ENCODE measurements at places on chromosomes 4 and X.

DNA sequence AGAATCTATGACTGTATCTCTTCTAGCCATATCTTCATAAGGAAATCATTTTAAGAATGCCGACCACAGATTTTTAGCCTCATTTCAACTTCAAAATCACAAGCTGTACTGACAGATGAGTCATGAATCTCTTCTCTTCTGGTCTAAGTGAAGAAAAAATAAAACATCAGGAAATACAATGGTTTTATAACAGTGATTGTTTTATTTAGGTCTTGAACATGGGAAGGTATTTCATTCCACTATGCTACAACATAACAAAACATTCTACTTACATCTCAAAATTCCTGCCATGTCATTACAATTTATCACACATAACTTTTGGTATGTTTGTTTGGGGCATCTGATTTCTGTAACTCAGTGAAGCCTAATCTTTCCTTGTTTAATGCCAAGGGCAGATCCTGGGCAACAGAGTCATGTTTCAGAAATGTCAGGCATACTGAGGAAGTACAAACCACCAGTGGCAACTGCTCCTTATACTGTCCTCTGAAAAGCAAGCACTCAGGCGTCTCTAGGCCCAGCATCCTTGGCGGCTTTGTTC lies 325.0 kb downstream of the PDHA2 start:
- DNase-seq, result no peak

- DNase-seq, result no peak
These were observed 89.1 kb downstream of the SLC16A2 start for GRCh38 chrX:74510401-74510800.

- peak; percentile 80 for DNase-seq
These were observed 44.5 kb upstream of the IL2 start for GRCh38 chr4:122500852-122501501.

DNA sequence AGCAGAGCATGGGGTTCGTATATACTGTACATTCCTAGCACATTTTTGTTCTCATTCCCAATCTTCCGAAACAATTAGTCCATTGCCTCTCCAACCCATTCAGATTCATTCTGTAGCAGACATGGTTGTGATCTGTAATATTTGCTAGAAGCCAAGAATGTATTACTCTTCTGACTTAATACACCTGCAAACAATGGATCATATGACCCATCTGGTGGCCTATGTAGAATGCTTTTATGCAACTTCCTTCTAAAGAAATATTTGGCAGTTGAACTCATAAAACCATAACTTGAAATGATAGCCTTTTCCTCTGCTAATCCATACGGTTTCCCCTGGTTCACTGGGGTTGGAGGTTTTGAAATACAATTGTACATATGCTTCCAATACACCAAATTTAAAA lies 32.8 kb upstream of the SGMS2 start:
- DNase-seq, result no peak

DNA sequence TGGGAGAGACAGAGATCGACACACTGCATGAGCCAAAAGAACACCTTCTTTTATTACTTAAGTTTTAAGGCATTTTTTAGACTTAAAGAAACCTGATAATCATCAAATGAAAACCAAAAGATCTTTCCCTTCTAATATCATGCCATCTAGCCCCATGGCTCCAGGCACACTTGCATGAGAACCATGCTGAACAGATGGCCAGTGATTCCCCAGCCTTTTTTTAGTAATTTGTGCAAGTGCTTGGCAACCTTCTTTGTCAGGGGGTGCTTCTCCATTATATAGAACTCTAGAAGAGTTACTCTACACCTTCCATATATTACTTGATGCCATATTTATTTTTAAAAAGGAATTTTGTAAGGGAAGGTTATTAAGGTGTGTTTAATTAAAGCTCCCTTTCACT lies 182.2 kb upstream of the TEX13C start:
- no peak for DNase-seq

- peak; percentile 37 for DNase-seq
These were observed 22.2 kb downstream of the JADE1 start for GRCh38 chr4:128831531-128832242.

DNA sequence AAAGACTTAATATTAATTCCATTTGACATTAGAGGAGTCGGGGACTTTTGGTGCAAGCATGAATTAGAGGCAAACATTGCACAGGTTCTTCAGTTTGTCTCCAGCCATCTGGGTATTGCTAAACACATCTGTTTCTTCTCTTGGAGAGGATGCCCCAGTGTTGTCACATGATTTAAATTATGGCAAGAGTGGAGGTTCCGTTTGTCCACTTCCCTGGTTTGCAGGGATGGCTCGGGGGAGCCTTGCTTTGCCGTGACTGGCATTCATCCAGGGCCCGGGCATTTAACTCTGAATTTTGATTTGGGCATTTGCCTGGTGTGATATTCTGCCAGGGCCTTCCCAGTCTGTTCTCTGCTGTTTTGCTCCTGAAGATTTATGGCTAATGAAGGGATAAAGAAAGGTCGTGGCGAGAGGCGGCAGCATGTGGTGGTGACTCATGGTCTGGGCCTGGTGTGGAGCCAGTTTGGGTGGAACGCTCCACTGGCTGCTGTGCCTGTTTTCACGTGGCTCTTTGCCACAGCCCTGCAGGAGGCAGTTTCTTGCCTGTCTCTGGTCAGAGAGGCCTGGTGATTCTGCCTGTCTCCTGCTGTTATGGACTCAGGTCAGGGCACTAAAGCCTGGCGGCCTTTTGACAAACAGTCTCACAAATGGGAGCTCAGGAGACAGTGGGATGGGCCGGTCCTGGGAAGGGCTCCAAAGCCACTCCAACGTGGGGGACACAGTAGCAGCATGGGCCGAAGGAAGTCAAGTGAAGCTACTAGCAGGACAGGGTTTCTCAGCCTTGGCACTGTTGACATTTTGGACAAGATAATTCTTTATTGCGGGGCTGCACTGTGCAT lies 99.4 kb upstream of the PGRMC2 start:
- peak; percentile 80 for DNase-seq

- no peak for DNase-seq
These were observed 12.2 kb upstream of the EXOSC9 start for GRCh38 chr4:121788896-121789295.

GRCh38 chrX:2608638-2609430 lies 82.3 kb upstream of the CD99 start:
- no peak for DNase-seq

- no peak for DNase-seq
These were observed 621.8 kb upstream of the GALNT7 start for GRCh38 chr4:172546782-172547181.

- DNase-seq, result no peak
These were observed 330.3 kb downstream of the TRAM1L1 start for GRCh38 chr4:116755051-116755450.

DNA sequence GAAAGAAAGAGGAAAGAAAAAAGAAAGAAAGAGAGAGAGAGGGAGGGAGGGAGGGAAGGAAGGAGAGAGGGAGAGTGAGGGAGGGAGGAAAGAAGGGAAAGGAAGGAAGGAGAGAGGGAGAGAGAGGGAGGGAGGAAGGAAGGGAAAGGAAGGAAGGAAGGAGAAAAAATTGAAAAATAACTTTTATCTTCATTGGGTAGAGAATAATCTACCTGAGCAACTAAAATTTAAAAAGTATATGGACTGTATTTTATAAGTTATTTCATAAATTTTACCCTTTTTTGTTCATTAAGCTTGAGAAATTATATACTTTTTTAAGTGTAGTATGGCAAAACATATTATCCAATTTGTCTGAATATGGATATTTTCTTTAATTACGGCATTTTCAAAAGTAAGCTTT lies 32.0 kb downstream of the ARSJ start:
- DNase-seq, result no peak

- no peak for DNase-seq
These were observed 6.9 kb upstream of the BBS7 start for GRCh38 chr4:121877041-121877773.

DNA sequence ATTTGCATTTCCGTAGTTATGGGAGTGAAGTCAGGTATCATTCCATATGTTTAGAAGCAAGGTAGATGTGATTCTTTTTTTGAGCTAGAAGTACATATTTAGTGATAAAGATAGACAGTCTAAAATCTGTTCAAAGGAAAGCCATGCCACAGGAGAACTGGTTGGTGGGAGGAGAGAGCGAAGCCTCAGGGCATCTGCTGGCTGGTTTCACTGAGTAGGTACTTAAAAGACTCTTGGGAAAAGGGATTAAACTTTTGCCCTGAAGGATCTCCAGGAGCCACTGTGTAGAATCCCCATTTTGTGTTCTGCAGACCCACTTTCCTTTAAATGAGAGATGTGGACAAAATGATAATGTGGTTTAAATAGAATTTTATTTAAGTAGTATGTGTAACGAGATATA lies 89.6 kb downstream of the SHROOM2 start:
- no peak for DNase-seq

- no peak for DNase-seq
These were observed 3.1 kb upstream of the NR3C2 start for GRCh38 chr4:148445071-148445859.

GRCh38 chrX:38817004-38817703 lies 15.9 kb downstream of the MID1IP1 start:
- DNase-seq, result no peak

DNA sequence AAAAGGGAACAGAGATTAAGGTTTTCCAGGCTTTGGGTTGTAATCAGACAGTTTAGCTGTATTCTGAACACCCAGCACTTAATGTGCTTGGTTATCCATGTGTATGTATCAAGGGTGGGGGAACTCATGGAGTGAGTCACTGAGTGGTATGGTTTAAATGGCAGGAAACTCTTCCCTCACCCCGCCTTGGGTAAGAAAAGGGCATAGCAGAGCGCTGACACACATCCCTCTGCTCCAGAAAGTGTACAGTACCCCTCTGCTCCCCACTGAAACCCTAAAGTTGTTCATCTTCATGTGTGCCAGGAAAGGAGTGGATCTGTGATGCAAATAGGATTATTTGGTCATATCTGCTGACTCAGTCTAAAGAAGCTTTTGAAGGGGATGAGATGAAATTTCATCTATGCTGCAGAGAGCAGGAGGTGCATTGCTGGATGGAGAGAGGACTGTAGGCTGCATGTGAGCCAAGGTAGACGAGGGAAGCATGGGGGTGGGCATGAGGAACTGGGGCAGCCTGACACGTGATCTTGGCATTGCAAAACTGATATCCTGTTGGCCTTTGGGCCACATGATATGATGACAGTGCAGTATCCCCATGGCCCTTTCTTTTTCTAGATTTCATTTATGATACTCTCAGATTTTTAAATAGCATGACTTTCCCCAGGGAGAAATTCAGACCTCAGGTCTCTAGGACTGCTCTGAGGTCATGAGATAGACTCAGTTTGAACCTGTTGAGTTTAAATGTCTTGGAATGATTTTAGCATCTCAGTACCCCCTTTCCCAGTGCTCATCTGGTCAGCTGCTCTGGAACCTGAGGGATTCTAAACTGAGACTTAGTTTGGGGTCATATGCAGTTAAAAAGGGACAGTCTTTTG lies 84.8 kb downstream of the TMEM164 start:
- DNase-seq, result no peak

GRCh38 chr4:77600521-77601451 lies 4.8 kb upstream of the CXCL13 start:
- peak; percentile 6 for DNase-seq

GRCh38 chrX:10098270-10098713 lies 58.5 kb upstream of the CLCN4 start:
- DNase-seq, result no peak

DNA sequence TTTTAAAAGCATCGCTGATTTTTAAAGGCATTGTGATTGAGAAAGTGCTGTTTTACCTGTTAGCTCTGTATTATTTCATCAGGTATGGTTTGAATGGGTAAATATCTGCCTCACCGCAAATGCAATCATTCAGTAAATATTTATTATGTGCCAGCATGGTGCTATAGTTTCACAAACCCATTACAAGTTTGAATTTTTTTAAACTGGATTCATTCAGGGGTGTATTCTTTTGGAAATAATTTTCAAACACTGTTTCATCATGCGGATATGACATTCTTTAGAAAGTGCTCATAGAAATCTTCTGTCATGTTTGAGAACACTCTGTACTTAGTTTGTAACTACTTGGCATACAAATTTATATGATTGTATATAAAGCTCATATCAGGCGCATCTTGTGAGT lies 37.2 kb downstream of the LIMCH1 start:
- no peak for DNase-seq

DNA sequence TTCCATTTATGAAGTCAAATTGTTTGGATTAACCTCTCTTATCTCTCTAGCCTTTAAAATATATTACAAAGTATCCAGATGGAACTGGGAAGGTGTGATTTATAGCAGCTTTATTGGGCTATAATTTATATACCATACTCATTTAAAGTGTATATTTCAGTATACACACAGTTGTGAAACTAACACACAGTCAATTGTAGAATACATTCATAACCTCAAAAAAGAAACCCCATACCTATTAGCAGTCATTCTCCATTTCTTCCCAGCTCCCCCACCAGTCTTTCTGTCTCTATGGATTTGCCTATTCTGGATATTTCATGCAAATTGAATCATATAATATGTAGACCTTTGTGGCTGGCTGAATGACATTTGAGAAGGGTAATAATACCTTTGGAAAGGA lies 7.6 kb upstream of the NAP1L5 start:
- DNase-seq, result no peak

DNA sequence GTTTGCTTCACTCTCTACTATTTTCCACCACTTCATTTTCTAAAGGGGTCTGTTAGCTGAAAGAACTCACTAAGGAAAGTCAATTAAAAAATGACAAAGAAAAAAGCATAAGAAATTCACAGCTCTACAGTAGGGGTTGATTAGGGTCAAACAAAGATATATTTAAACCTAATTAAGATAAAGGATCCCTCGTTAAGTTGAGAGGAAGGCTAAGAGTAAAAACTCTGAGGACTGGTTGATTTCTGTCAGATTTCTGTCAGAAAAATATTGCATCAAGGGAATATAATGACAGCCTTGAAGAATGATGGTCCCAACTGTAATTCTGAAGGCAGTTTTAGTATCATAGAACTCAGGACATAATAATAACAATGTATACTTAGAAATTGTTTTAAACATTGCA lies 218.0 kb downstream of the QDPR start:
- DNase-seq, result no peak

- DNase-seq, result no peak
These were observed 134.0 kb upstream of the ANXA3 start for GRCh38 chr4:78417603-78418002.

All from DMS153 (cell line).